Stimulated activated CD4-positive, alpha-beta T cell treated with anti-CD3 and anti-CD28 coated beads, TNF-alpha, amount 100 ng/mL, for 4 hours (primary cell): ENCODE measurements at places on chromosomes 6 and 20.

DNA sequence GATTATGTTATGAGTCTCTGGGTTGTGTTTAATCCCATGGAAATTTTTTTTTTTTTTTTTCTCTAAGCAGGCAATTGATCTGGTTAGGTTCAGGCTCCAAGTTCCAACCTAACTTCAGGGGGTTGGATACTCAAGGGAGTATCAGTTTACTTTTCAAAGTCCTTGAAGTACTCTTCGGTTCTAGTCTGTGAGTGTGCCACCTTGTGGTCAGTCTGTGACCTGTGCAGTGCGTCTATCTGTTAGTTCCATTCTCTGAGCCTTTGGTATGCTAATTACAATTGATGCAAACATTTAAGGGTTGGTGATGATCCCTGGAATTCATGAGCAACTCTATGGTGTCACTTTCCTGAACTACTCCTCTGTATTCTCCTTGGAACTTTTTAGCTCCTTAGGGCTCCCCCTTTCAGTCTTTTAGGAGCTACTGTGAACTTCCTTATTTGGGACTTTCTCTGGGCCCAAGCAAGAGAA, 342.0 kb downstream of the SOX4 start:
- no peak for DNase-seq

DNA sequence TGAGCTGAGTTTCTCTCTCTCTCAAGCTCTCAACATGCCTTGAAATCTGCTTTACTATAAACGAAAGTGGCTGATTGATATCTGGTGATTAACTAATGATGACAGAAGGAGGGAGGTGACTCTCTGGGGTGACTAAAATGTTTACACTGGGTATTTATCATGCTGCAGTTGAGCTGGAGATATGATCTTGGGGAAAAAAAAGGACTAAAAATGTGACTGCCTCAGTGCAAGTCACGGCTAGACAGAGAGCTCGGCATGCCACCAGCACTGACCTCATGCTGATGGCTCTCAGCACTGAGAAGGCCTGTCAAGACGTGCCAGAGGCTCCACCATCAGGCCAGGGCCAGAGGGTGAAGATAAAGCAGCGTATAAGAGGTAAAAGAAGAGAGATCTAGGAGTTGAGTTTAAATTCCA, 103.1 kb upstream of the SPACA1 start:
- DNase-seq, result no peak

- no peak for DNase-seq
These were observed 2.9 kb downstream of the LAMA5 start for GRCh38 chr20:62363920-62364851.

DNA sequence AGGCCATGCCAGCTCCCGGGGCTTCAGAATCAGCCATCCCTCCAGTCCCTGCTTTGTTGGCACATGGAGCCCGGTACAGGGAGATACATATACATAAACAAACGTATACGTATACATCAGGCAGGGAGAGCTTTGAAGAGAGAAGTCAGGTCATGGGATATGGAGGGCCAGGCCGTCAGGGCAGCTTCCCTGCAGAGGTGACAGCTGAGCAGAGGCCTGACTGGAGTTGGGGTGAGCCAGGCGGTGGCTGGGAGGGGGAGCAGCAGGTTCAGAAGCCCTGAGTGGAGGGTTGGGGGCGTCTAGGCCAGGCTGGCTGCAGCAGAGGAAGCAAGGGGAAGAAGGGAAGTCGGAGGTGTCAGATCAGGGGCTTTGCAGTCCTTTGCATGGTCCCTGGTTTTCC, 61.7 kb downstream of the STK35 start:
- DNase-seq, result no peak

GRCh38 chr6:23533311-23533710, 592.7 kb upstream of the NRSN1 start:
- DNase-seq, result no peak

- no peak for DNase-seq
These were observed 8.5 kb downstream of the AFDN start for GRCh38 chr6:167835260-167835659.

GRCh38 chr6:4727217-4727616, 49.0 kb upstream of the CDYL start:
- no peak for DNase-seq

GRCh38 chr6:94501516-94501915, 1075.8 kb upstream of the MANEA start:
- DNase-seq, result no peak

GRCh38 chr20:53344891-53345290, 248.7 kb downstream of the ZNF217 start:
- DNase-seq, result no peak

GRCh38 chr6:52958546-52959255, 36.4 kb downstream of the GSTA4 start:
- no peak for DNase-seq

DNA sequence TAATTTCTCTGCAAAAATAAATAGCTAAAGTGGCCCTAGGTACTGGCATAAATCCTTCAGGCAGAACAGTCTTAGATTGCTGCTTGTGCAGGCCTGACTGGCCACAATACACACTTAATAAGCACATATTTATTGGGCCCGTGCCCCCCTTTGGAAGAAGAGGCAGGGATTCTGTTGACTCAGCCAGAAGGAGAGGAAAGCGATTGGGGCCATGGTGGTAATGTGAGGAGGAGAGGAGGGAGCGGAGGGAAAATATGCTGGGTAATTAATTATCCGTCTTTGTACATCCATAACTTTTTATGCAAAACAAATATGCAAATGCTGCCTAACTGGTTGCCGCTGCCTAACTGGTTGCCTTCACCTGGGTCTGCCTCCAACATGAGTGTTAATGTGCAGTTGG, 36.2 kb downstream of the CD40 start:
- DNase-seq, result no peak

DNA sequence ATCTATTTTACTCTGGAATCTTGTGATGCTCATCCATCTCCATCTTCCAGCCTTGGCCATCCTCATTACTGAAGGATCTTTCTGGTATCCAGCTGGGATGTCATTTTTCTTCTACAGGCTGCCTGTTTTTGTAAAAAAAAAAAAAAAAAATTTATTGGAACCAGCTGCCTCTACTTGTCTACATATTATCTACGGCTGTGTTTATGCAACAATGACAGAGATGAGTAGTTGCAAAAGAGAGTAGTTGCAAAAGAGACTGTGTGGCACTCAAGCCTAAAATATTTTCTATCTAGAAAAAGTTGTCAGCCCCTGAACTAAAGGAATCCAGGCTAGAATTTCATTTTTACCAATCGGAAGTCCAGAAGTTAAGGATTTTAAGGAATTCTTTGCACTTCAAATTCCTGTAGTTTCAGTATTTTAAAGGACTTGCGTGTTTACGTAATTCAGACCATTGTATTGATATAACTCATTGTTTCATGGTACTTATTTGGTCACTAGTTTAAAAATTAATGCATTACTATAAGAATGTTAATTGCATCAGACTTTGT, 38.6 kb upstream of the PLCG1 start:
- DNase-seq, result no peak

- no peak for DNase-seq
These were observed 666.9 kb downstream of the FRK start for GRCh38 chr6:115393821-115394220.

- DNase-seq, result no peak
These were observed 79.0 kb upstream of the RGS17 start for GRCh38 chr6:153210083-153210482.
